ENCODE measurements at places on chromosomes 2 and 18.

GRCh38 chr18:58391932-58392323 is 237.0 kb downstream of the ALPK2 start:
- no peak for DNase-seq

DNA sequence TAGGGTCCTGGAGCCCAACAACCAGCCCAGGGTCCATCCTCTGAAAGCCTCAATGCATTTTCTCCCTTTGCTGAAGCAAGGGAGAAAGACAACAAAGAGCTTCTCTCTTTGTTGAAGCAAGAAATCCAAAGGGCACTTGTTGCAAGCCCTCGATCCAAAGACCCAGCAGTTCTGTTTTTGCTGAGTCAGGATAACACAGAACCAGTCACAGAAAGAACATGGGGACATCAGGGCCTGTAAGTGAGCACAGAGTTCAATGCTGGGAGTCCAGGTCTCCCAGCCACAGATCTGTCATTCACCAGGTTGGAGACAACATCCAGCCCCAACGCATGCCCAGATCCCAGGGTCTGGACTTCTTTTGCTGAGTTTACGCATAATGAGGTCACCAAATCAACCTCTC is 315.8 kb upstream of the KLHL29 start:
- DNase-seq = no peak

- peak; percentile 66 for DNase-seq
These were observed 7.6 kb upstream of the MSTN start for GRCh38 chr2:190069936-190070696.

GRCh38 chr2:204170411-204170810 is 233.8 kb downstream of the ICOS start:
- DNase-seq = no peak

GRCh38 chr2:30565851-30566358 is 118.9 kb downstream of the LCLAT1 start:
- no peak for DNase-seq

GRCh38 chr2:55010149-55010591 is 40.1 kb downstream of the RTN4 start:
- DNase-seq = no peak
